ENCODE measurements at places on chromosomes 1 and 21. TPM values are rescaled to one million over a fixed set of nuclear protein-coding genes. Genes with fewer than 3 reads are reported as not detected.

DNA sequence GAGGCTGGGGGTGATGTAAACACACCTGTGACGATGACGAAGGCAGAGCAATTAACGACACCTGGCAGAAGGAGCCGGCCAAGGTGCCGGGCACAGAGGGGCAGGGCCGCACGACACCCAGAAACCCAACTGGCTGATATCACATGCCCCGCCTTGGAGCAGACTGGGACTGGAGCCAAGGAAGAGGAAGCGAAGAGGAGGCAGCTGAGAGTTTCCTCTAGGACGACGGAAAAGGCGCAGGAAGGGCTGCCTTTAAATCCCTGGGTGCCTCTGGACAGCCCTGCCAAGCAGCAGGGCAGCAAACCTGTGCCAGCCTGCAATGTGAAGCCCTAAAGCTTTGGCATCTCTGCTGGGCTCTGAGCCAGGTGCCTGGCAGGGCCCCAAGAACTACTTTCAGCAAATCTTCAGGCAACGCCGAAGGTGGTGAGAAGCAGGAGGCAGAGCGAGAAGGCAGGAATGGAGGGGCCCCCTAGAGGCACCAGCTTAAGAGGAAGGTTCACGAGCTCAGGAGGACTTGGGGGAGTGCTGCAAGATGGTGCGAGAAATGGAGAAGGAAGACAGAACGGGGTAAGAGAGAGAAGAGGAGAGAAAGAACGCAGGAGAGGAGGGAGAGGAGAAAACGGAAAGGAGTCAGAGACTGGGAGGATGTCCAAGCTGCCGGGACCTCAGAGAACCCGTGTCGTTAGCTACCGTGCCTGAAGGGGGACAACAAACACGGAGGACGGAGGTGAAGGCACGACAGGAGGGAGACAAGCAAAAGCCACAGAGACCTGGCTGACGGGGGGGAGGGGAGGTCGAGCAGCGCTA lies 25.3 kb upstream of the PEF1 start:
- H3K4me3 ChIP-seq = peak overlapping the region; percentile 16
- DNase-seq = peak; percentile 91
- H3K27me3 ChIP-seq = no peaks in the 10 kb centered on the region
- peaks cover 11% of the 10 kb centered on the region for H3K4me1 ChIP-seq
- no peaks in the 10 kb centered on the region for H3K36me3 ChIP-seq

DNA sequence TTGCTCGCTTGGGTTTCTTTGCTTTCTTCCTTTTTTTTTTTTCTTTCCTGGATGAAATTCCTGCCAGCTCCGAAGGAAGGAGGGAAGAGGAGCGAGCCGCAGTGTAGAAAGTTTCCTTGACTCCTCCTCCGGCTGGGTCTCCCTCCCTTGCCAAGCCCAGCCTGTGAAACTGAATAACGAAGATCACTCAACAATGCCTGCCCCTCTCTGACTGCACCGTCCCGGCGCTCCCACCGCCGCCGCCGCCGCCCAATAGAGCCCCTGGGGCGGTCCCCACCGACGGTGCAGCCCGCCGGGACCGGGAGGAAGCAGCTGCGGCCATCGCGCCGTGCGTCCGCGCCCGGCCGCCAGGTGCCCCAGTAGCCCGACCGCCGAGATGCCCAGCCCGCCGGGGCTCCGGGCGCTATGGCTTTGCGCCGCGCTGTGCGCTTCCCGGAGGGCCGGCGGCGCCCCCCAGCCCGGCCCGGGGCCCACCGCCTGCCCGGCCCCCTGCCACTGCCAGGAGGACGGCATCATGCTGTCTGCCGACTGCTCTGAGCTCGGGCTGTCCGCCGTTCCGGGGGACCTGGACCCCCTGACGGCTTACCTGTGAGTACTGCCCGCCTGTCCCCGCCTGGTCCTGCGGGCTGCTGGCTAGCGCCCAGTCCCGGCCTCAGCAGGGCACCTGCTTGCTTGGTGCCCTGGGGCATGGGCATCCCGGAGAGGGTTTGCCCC lies at the start of gene LGR6:
TSS of gene LGR6 (plus strand) at position 186 of the 714 bp plus-strand sequence. CDS start at position 377, 191 bp downstream.
- H3K4me1 ChIP-seq = no peaks in the 10 kb centered on the region
- no peaks in the 10 kb centered on the region for H3K36me3 ChIP-seq
- DNase-seq = no peak
- H3K27ac ChIP-seq = no peak within 1 kb of the TSS

DNA sequence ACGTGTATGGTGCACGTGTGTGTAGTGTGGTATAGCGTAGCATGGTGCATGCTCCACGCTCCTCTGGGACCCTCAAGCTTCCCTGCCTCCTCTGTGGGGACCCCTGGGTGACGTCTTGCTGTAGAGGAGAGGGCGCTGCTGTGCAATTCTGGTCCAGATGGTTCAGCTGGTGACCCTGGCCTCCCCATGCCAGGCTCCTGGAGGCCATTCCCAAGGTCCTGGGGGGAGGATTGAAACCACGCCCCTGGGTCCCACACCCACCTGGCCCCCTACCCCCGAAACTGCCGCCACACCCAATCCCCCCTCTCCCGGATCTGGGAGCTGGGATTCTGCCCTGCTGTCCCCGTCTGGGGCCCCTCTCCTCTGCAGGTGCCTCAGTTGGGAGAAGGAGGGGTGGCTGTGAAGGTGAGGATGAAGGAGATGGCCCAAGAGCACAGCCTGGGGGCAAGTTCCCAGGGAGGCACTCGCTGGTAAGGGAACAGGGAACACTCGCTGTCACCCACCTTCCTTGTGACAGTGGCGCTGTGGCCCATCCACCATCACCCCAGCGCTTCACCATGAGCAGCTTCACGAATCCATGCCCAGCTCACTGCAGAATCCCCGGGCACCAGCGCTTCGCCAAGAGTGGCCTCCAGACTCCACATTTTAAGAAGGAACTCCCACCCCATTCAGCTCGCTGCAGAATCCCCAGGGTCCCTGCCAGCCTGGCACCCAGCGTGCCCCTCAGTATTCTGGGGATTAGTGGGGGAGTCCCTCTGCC lies 38.0 kb downstream of the WDR4 start:
- DNase-seq = peak; percentile 59
- H3K27ac ChIP-seq = no peak overlapping the region
- H3K27me3 ChIP-seq = no peaks in the 10 kb centered on the region
- peaks cover 51% of the 10 kb centered on the region for H3K36me3 ChIP-seq
- no peak overlapping the region for H3K4me3 ChIP-seq

The OR2W3 gene
- 1.6 TPM for total RNA-seq

The APP gene
- total RNA-seq = 480 TPM

The SPRR1B gene
- not detected for total RNA-seq

DNA sequence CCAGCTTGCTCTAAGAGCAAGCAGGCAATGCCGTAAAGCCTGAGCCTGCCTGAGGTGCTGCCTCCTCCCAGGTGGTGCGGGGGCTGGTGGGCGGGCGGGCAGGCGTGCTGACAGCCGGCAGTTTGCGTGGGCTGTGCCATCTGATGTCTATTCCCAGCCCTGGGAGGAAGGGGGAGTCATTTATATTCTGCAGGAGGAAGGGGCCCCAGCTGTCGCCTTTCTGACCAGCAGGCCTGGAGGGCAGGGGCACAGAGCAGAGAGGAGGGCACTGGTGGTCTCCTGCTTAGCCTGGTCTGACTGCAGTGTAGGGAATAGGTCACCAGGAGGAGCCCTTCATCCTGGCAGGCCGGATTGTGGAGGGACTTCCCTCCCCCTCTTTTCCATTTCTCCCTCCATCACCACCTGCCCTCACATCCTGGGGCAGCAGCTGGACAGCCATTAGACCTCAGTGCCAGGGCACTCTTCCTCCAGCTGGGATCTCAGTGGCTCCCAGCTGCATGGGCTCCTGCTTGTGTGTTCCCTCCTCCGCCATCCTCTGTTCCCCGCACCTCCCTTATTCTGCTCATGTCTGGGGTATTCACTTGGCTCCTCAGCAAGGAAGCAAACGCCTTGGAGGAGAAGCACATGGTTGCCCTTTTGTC lies 4.4 kb downstream of the CYB561D1 start:
- peaks cover 51% of the 10 kb centered on the region for H3K4me1 ChIP-seq
- DNase-seq = no peak
- H3K27me3 ChIP-seq = no peaks in the 10 kb centered on the region
- H3K36me3 ChIP-seq = peaks cover 14% of the 10 kb centered on the region
- H3K4me3 ChIP-seq = no peak overlapping the region

- peaks cover 34% of the 10 kb centered on the region for H3K36me3 ChIP-seq
- H3K27ac ChIP-seq = peak overlapping the region; percentile 44
- H3K27me3 ChIP-seq = no peaks in the 10 kb centered on the region
- H3K4me3 ChIP-seq = no peak overlapping the region
- peaks cover 42% of the 10 kb centered on the region for H3K4me1 ChIP-seq
Observed at GRCh38 chr21:34844924-34845238, 176.1 kb downstream of the CLIC6 start.

DNA sequence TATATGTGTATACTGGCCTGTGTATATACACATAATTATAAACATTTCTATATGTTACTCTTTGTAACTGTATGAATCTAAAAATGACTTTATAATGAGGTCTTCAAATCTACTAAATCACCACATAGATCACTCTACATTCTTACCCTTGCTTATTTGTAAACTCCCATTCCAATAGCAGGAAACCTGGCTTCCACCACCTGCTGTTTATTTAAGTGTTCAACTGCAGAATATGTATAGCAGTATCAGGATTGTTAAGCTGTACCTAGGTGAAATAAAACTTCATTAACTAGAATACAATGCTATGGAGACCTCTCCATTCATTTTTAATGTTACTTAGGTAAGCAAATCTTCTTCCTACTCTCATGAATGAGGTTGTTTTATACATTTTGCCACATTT lies 1351.1 kb upstream of the B3GALT2 start:
- H3K4me3 ChIP-seq = no peak overlapping the region
- no peak overlapping the region for H3K27ac ChIP-seq
- DNase-seq = no peak
- H3K36me3 ChIP-seq = no peaks in the 10 kb centered on the region
- no peaks in the 10 kb centered on the region for H3K4me1 ChIP-seq

DNA sequence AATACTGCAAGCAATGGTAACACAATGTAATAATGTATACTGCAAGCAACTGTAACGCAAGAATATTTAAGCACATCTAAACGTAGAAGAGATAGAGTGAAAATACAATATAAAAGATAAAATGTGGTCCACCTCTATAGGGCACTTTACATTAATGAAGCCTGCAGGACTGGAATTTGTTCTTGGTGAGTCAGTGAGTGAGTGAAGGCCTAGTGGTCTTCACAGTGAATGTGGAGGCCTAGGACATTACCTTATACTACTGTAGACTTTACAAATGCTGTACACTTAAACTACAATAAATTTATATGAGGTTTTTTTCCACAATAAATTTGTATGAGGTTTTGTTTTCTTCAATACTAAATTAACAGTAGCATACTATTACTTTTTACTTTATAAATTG lies 287.4 kb upstream of the SNX7 start:
- no peak overlapping the region for H3K4me3 ChIP-seq
- H3K27ac ChIP-seq = no peak overlapping the region
- DNase-seq = no peak
- H3K27me3 ChIP-seq = no peaks in the 10 kb centered on the region

DNA sequence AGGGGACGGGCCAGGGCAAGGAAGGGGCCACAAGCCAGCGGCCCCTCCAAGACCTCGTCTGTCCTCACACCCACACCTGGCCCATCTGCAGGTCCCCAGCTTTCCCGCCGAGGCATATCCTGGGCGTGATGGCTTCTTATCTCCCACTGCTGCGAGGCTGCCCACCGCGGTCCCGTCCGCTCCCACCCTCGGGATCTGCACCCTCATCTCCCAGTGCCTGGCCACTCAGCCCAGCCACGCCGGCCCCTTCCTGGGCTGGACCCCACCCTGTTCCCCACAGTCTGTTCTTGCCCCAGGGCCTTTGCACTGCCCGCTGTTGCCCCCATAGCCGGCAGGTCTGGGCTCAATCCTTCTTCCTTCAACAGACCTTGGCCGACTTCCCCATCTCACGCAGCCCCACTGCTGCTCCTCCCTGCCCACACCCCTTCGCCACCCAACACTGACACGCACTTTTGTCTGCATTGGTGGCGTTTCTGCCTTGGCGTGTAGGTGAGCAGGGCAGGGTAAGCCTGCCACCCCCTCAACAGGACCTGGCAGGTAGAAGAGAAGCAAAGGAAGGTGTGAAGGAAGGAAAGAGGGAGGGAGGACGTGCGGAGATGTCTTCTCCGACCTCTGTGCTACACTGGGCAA lies 4.4 kb upstream of the TTC34 start:
- no peak for DNase-seq
- no peak overlapping the region for H3K27ac ChIP-seq
- H3K4me3 ChIP-seq = no peak overlapping the region
- no peaks in the 10 kb centered on the region for H3K36me3 ChIP-seq

GRCh38 chr1:167056529-167057231 lies 33.5 kb downstream of the GPA33 start:
- H3K27me3 ChIP-seq = peaks cover 8% of the 10 kb centered on the region
- DNase-seq = no peak
- H3K36me3 ChIP-seq = no peaks in the 10 kb centered on the region
- H3K4me3 ChIP-seq = no peak overlapping the region
- H3K4me1 ChIP-seq = no peaks in the 10 kb centered on the region
- no peak overlapping the region for H3K27ac ChIP-seq

- no peak overlapping the region for H3K4me3 ChIP-seq
- H3K27me3 ChIP-seq = no peaks in the 10 kb centered on the region
- peaks cover 48% of the 10 kb centered on the region for H3K4me1 ChIP-seq
- no peaks in the 10 kb centered on the region for H3K36me3 ChIP-seq
- H3K27ac ChIP-seq = peak overlapping the region; percentile 0
Observed at GRCh38 chr1:223179786-223180185, 36.7 kb upstream of the TLR5 start.

- peaks cover 5% of the 10 kb centered on the region for H3K36me3 ChIP-seq
- H3K27ac ChIP-seq = peak overlapping the region; percentile 55
- H3K4me3 ChIP-seq = no peak overlapping the region
- peaks cover 65% of the 10 kb centered on the region for H3K4me1 ChIP-seq
- no peaks in the 10 kb centered on the region for H3K27me3 ChIP-seq
Observed at GRCh38 chr1:207831517-207832327, 79.2 kb downstream of the CD34 start.

DNA sequence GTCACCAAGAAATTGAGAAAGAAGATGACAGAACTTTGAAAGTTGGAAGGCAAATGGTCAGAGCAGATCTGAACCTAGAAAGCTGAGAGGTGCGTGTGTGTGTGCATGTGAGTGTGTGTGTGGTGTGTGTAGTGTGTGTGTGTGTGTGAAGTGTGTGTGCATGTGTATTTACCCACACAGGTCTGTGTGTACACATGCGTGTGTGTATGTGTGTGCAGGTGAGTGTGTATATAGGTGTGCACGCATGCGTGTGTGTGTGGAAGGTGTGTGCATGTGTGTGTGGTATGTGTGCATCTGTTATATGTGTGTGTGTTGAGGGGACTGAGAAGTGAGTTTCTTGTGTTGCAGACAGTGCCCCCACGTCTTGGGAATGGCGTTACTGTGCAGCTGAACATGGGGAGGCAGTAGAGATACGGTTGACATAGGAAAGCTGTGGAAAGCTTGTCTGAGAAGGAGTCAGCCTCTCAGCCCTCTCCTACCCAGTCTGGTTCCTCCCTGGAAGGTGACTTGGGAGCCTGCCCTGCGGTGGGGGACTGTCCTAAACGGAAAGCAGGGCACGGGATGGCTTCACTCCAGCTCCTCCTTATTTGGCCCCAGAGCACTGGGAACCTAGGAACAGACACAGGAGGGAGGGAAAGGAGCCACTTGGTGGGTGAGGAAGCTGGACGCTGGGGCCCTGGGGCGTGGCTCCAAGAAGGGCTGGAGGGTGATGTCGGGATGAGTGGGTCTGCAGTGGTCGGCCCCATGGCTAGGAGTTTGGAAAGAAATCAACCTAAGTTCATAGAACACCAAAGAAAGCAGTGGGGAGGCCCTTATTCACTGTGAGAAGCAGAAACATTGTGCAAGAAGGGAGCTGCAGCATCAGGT lies 97.2 kb downstream of the PCBP3 start:
- DNase-seq = no peak
- no peaks in the 10 kb centered on the region for H3K27me3 ChIP-seq
- H3K4me3 ChIP-seq = no peak overlapping the region

GRCh38 chr1:173206816-173207568 lies at the start of gene TNFSF4:
Gene TNFSF4, minus strand, starts transcription at chr1:173207331. Its CDS starts 155 bp downstream, at chr1:173207176.
- no peak within 1 kb of the TSS for H3K27ac ChIP-seq
- peaks cover 21% of the 10 kb centered on the region for H3K4me1 ChIP-seq
- DNase-seq = no peak
- H3K36me3 ChIP-seq = no peaks in the 10 kb centered on the region
- peak within 1 kb of the TSS; percentile 25 for H3K4me3 ChIP-seq
